ENCODE measurements at places on chromosomes 2 and 18.

GRCh38 chr18:6382963-6383362, 31.7 kb downstream of the L3MBTL4 start:
- no peak for DNase-seq

DNA sequence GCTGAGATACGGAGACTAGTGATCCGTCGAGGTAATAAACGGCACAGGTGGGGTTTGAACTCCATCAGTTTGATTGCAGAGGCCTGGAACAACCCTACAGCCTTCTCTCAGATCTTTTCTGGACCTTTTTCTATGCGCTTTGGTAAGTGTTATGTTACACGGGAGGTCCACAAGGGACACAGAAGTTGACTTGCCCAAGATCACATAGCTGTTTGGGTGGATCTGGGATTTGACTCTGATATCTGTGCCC, 1.1 kb upstream of the DNPEP start:
- no peak for DNase-seq

- peak; percentile 79 for DNase-seq
These were observed 1074.2 kb upstream of the ZEB2 start for GRCh38 chr2:145593991-145594614.

- DNase-seq: no peak
These were observed 14.6 kb downstream of the ITM2C start for GRCh38 chr2:230879271-230879882.

DNA sequence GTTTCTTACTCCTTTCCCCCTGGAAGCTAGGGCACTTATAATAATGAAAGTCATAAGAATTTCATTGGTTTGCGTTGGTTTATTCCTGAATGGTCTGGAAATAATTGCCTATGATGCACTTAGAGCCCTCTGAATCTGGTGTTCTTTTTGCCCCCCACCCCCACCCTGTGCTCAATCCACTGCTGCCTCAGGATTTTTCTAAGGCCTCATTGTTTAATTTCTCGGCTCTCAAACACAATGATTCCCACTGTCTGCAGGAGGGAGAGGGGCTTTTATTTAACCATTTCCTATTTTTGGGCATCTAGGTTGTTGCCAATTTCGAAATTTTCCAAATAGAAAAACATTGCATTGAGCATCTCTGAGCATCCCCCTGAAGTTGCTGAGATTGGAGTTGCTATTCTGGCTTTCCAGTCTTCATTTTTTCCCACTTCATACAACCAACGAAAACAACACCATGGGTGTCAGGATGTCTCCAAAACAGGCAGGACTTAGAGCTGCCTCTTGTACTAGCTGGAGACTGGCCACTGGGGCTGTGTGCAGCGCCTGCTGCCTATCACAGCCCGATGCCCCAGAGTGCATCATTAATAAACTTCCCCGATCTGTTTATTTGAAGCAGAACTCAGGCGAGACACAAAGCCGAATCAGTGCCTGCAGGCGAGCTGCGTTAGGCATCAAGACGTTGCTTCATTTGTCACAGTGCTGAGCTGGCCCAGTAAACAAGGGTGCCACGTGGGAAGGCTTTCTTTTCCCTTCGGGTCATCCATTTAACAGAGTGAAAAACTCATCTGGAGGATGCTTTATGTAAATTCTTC, 1.8 kb upstream of the PCARE start:
- DNase-seq: no peak

DNA sequence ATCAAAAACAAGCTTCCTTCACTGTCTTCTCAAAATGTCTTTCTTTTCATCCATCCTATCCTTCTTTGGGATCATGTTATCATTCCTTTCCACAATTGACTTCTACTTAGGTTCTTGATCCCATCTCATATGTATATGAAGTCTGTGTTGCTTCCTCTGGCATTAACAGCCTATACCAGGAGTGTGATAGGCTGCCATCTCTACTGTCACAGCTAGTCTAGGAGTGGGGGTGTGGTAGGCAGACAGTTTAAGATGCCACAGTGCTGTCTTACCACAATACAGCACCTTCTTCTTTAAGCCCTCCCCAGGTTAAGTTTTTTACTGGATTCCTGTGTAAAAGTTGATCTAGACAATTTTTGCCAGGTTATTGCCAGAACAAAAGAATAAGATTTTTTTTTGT, 3.7 kb upstream of the HTR2B start:
- DNase-seq: no peak

- DNase-seq: no peak
These were observed 138.3 kb upstream of the ETAA1 start for GRCh38 chr2:67258831-67259230.

- no peak for DNase-seq
These were observed 2.9 kb downstream of the GPR45 start for GRCh38 chr2:105244451-105244850.

DNA sequence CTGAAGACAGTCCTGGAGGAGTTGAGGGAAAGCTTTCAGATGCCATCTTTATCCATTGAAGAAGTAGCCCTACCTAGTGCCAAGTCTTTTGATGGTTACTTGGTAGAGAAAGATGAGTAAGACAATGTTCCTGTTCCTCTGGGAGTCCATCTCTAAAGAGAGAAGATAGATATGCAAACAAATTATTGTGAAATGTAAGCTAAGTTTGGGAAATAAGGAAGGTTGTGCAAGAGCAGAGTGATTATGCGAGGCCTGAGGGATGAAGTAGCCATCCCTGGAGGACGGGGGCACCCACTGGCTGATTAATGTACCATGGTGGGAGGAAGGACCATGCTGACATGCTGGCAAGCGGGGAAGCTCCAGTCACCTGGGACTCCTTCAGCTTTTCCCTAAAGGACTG, 994 bp upstream of the DTNA start:
- peak; percentile 79 for DNase-seq

GRCh38 chr2:69067866-69068265, 54.9 kb downstream of the ANTXR1 start:
- DNase-seq: no peak

- DNase-seq: no peak
These were observed 30.4 kb downstream of the SH3BP4 start for GRCh38 chr2:234982096-234982834.

- DNase-seq: no peak
These were observed 1059.7 kb upstream of the ACVR2A start for GRCh38 chr2:146785101-146785500.

- peak; percentile 98 for DNase-seq
These were observed 119.3 kb upstream of the TWIST2 start for GRCh38 chr2:238728330-238729260.

- no peak for DNase-seq
These were observed 59.3 kb downstream of the SETBP1 start for GRCh38 chr18:44740000-44740399.

DNA sequence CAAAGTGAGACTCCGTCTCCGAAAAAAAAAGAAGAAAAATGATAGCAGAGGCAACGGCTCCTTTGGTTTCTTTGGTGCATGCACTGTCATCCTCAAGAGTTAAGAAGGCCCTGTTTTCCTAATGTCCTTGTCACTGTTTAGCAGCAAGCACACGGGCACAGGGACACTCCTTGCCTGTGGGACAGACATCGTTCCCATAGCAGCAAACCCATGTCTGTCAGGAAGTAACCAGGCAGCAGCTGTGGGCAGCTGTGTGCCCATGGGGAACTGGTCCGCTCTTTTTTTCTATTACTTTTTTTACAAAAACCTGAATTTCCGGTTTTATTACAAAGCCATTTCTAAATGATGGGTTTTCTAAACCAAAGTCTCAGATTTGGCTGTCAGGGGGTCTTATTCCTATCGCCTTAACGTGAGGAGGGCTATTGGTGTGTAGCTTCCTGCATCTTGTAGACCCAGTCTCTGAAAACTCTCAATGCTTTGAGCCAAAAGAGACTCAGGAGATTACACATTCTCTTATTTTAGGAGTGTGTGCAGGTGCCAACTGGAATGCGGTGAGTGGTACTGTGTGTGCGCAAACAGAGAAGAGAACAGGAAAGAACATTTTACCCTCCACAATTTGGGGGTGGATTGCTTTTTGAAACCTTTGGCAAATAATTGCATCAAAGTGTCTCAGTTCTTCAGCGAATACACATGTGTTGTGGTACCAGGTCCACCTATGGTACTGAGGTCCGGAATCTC, 109.6 kb downstream of the COLEC12 start:
- no peak for DNase-seq

DNA sequence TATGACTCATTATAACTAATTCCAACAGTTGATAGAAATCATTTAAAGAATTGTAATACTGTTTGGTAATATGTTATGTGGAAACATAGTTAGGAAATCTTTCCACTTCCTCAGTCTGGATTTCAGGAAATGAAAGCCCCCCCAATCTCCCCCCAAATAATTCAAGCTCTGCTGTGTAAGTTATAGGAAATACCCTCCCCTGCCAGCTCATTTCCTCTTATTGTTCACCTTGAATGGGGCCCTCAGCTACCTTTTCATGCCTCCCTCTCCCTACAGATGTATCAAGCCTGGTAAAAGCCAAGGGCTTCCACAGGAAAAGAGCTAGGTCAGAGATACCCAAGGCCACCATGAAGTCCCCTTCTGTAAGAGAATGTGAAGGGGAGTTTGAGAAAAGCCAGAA, 155.5 kb downstream of the CNTNAP5 start:
- no peak for DNase-seq

DNA sequence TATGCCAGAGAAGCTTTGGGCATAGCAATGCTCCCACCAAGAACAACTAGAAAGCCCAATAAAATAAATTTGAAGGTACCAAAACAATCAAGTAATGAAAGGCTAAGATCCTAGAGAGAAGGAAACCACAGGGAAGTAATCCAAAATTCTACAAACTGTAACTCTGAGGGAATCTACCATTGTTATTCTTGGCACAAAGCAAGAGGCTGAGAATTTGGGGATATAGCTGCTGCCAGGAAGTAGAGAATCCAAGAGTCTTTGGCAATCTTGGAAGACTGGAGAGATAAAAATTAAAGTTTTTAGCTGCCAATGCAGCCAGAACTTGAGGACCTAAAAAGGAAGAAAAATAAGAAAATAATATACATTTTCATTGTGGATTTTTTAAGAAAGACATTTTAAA, 68.5 kb downstream of the PIGN start:
- peak; percentile 47 for DNase-seq

DNA sequence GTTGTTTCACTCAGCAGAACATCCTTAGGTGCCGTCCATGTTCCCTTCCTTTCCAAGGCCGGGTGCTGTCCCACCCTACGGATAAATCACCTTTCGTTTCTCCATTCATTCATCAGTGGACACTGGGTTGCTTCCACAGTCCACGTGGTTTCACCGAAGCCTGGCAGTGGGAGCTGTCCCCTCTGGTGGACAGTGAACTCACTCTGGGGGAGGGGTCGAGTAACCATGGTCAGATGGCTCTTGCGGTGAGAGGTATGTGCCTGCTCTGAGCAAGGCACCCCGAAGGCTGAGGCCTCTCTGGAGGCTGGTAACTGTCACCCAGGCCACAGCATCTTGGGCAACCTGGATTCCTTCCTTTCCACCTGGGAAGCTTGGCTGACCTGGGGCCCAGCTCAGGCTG, 61.5 kb upstream of the TWIST2 start:
- DNase-seq: peak; percentile 64

GRCh38 chr2:200968162-200968561, 4.7 kb upstream of the ORC2 start:
- no peak for DNase-seq

- DNase-seq: no peak
These were observed 65.9 kb upstream of the NFATC1 start for GRCh38 chr18:79329786-79330185.

DNA sequence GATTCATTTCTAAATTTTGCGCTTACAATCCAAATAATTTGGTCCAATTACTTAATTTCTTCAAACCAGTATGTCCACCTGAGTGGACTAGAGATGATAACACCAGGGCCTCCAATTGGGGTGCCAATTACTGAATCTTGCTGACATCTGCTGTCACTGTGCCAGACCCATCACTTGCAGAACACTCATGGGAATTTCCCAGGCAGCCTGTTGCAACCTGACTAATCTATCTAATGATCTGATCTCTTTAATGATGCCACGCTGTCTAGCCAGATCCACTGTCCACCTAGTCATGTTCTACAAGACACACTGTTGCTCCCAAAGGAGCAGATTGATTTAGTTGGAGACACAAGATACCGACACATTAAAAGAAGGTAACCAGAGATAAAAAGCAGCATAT, 11.8 kb upstream of the LRP1B start:
- no peak for DNase-seq

DNA sequence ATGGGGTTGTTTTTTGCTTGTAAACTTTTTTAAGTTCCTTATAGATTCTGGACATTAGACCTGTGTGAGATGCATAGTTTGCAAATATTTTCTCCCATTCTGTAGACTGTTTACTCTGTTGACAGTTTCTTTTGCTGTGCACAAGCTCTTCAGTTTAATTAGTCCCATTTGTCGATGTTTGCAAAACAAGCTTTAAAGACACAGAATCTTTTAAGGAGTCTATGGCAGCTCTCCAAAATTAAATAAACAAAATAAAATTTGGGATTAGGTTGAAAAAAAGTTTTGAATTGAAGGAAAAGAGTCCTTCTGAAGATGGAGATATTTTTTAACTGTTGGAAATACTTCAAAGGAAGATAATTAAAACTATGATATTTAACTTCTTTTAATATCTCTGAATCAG, 88.8 kb downstream of the MAP3K20 start:
- no peak for DNase-seq

- DNase-seq: no peak
These were observed 304.6 kb downstream of the TXNL1 start for GRCh38 chr18:56333839-56334238.

- DNase-seq: no peak
These were observed 236.3 kb downstream of the AGPS start for GRCh38 chr2:177628831-177629230.

DNA sequence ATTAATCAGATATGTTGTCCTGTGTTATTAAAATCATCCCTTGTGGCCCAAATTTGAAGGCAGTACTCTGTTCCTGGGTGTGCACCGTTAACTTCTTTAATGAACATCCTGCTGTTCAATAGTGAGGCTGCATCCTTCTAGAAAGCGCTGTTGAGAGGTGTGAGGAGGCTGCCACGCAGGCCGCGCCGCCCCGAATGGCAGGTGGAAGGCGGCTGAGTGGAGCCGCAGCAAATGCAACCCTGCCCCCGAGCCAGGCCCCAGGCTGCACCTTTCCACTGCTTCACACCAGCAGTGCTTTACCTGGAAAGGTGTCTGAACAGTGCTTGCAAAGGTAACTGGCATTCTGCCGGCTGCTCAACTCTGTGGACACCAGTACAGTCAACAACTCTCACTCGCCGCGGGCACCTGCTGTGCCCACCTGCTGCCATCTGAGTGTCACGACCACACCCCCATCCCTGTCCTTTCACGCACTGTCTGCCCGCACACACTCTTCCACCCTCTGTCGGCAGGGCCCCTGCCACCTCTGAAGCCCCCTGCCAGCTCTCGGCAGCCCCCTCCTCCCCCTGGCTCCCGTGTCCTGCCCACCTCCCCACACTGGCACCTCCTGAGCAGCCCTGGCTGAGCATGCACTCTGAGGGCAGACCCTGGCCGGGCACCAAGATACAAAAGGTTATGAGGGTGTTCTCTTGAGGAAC, 70.9 kb downstream of the ODC1 start:
- DNase-seq: no peak

- no peak for DNase-seq
These were observed 404.7 kb downstream of the BCL11A start for GRCh38 chr2:60148716-60149115.

DNA sequence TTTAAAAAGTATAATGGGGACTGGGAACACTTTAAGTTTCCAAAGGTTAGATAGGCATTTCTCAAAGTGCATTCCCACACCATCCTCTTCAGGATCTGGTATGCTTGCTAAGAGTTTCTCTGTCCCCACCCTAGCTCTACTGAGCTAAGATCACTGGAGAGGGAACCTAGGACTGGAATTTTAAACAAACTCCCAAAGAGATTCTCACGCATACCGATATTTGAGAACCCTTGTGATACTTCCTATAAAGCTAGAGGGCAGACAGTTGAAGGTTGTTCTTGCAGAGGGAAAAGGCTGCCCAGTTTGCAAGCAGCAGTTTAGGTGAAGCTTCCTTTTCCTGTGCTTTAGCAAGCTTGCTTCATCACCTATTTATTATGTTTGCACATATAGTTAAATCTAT, 3.6 kb downstream of the CNRIP1 start:
- no peak for DNase-seq

All from GM04504 (cell line).